ENCODE measurements at places on chromosomes 12 and 14.

- no peak for DNase-seq
Observed at GRCh38 chr14:79275292-79275655, 936.0 kb downstream of the DIO2 start.

GRCh38 chr14:47543459-47543858, 131.9 kb downstream of the MDGA2 start:
- DNase-seq, result no peak

GRCh38 chr12:132597333-132598316, 12.8 kb downstream of the LRCOL1 start:
- DNase-seq, result peak; percentile 68

DNA sequence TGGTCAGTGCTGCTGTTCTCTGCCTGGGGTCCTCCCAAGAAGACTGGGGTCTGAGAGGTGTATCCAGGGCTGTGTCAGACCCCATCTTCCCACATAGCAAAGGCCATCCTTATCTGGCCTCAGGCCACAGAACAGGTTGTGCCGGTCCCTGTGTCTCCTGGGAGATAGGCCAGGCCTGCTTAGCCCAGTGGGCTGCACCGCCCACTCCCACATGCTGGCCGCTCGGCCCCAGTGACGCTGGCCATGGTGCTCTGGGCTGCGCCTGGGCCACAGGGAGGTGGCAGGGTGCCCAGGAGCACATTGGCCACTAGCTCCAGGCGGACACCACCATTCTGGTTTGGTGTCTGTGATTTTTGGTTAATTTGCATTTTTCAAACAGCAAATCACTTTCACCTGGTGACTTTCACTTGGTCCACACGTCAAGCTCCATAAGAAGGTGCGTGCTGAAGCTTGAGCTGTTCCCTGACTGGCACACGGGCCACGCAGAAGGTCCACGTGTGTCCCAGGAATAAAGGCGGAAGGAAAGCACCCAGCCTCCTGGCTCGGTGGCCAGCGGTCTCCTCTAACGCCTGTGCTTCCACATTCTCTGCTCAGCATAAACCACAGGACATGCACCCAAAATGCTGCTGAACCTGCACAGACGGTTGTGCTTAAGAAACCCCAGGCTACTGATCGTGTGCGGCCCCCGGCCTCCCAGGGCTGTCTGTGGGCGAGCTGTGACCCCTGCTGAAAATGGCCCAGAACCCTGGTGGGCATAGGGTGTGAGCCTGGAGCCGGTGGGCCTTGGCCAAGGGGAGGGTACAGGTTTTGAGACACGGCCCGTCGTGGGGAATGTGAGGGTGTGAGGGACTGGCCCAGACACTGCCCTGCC, 4.6 kb downstream of the FBRSL1 start:
- no peak for DNase-seq

DNA sequence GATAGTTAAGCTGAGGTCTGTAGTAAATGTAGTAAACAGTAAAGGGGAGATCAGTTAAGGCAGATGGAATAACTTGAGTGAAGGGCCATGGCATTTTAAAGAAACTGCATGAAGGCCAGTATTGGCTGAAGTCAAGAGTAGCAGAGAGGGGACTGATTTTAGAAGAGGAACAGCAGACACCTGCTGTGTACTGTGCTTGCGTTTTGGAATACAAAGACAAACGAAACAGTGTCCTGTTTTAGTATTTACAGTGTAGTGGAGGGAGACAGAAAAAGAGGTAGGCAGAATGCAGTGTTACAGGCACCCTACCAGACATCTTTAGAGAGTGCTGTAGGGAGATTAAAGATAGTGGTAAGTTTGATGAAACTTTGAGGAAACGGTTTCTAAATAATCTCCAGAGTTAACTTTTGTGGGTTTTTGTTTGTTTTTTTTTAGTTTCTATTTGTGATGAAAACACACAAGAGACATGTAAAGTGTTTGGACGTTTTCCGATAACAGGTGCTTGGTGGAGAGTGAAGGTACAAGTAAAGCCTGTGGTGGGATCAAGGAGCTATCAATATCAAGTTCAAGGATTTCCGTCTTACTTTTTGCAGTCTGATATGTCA, 2.1 kb downstream of the HELB start:
- no peak for DNase-seq

- no peak for DNase-seq
Observed at GRCh38 chr12:57707250-57707649, 13.3 kb downstream of the OS9 start.

- no peak for DNase-seq
Observed at GRCh38 chr12:93772003-93772700, 95.0 kb downstream of the CRADD start.

DNA sequence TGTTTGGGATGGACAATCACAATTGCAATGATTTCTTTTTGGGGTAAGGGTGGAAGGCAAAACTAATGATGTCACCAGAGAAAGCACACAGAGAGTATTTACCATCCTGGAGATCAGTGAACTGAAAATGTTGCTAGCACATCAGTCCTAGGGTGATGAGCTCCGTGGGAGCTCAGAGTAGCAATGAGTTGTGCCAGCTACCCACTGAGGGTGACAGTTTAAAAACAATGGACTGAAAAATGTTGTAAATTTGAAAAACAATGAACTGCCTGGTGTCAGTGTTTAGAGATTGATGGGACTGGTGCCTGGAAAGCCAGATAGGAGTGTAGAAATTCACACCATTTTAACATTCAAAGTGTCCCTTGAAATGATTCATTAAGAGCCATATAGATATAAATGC, 198.5 kb downstream of the ATP23 start:
- no peak for DNase-seq

DNA sequence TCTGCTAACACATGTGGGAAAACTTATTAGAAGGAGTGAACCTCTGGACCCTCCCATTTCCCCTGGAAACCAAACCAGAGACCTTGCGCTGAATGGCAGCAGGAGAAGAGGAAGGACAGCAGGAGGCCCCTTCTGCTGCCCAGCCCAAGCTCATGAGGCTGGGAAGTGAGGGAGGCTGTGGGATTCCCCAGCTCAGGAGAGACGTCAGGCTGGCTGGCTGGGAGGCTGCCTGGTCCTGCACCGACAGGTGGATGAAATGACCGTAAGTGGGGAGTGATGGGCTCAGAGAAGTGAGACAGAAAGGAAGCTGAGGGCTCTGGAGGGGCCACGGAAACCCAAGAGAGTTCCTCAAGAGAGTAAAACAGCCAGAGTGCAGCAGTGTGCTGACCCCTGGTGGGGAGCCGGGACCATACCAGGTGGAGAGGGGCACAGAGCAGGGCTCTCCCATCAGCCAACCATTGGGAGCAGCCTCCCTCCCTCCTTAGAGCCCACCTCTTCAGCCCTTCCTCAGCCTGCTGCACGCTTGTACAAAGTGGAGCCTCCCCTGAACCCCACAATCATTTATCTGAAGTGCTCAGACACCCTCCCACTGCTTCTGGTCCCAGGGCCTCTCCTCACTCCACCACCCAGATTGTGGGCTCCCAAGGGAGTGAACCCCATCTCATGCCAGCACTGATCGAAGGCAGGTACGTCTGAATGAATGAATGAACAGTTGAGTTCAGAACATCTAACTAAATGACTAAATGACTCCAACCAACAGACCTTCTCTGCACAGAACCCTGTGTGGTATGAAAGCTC, 14.0 kb downstream of the TAMALIN start:
- DNase-seq, result peak; percentile 68

DNA sequence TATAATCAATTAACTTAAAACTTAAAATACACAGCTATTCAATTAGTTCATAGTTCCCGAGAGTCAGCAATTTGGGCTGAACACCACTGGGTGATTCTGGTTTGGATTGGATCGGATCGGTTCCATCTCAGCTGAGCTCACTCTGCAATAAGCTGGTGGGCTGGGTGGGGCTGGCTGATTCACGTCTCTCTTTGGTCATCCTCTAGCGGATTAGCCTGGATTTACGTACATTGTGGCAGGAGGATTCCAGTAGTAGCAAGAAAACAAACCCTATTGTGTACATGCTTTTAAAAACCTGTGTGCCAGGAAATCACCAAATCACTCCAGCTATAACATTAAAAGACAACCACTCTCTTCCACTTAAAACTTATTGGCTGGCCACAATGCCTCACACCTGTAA, 3.2 kb upstream of the CLEC4C start:
- DNase-seq, result no peak

DNA sequence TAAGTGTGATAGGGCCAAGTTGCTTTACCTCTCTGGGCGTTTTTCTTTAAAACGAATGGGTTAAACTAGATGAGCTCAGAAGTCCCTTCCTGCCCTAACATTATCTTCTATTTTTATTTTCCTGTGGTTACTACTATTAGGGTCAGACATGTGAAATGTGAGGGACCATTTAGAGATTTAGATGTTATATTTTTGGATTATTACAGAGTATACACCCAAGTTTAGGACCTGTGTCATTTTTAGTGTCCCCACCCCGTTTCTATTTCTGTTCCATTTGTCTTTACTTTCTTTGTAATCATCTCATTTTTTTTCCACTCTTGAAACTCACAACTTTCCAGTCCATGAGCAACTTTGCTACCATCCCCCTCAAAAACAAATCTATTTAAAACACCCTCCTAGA, 56.3 kb downstream of the SLC4A8 start:
- no peak for DNase-seq

DNA sequence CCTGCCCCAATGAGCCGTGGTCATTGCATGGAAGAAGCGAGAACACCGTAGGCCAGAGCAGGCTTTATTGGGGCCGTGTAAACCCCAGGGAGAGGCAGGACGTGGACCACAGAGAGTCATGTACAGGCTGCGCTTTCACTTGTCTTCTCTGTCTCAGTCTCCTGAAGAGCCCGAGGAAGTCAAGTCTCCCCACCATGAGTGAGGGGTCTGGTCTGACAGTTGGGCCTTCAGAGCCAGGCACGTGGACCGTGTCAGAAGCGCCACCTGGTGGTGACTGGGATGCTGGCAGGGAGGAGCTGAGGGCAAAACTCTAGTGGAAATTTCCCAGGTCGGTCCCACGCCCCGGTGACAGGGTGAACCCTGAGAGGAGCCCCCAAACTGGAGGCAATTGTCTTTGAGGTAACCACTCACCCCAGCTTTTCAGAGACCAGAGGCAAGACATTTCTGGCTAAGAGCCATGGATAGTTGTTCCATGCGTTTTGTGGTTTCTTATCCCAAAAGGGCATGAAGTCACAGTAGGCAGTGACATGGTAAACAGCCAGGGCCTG, 17.4 kb downstream of the RPS6KL1 start:
- peak; percentile 51 for DNase-seq

DNA sequence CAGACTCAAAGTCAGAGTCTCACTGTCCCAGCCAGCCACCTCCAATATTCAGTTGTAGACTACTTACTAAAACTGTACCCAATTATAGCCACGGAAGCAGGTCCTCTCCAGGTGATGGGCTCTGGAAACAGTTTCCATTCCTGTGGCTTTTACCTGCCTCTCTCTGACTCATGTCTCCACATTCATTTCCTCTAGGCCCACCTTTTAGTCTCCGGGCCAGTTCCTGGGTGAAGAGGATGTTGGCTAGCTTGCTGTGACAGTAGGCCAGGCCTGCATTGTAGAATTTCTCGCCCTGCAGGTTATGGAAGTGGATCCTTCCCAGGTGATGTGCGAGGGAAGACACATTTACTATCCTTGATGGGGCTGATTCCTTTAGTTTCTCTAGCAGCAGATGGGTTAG, 5.6 kb downstream of the RDH11 start:
- DNase-seq, result no peak

GRCh38 chr12:229441-230191, 15.7 kb upstream of the SLC6A12 start:
- no peak for DNase-seq

DNA sequence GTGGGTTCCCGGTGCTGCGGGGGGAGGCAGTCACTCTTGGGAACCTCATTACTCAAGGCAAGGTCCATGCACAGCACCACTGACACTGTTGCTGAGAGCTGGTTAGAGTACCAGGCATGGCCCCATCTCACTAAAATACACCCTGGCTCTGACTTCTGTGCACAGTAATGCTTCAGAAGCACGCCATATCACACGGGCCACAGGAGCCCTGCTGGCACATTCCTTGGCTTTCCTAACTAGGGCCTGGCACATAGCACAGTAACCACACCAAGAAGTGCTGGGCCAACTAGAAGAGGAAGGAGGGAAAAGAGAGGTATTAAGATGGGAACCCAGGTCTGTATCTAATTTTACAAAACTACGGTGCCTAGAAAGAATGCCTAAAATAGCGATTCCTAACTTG, 13.5 kb upstream of the RAB35 start:
- no peak for DNase-seq

GRCh38 chr12:16984484-16984883, 378.5 kb upstream of the LMO3 start:
- no peak for DNase-seq

GRCh38 chr14:44339862-44340261, 167.2 kb downstream of the FSCB start:
- no peak for DNase-seq

GRCh38 chr12:107404981-107405380, 280.6 kb upstream of the PWP1 start:
- peak; percentile 37 for DNase-seq

GRCh38 chr14:72742838-72743195, 151.1 kb downstream of the DPF3 start:
- no peak for DNase-seq

- no peak for DNase-seq
Observed at GRCh38 chr12:52316701-52317100, 4.5 kb downstream of the KRT83 start.

GRCh38 chr14:20781803-20782202, 735 bp downstream of the RNASE6 start:
- no peak for DNase-seq

GRCh38 chr12:131218923-131219669, 265.4 kb downstream of the ADGRD1 start:
- no peak for DNase-seq

DNA sequence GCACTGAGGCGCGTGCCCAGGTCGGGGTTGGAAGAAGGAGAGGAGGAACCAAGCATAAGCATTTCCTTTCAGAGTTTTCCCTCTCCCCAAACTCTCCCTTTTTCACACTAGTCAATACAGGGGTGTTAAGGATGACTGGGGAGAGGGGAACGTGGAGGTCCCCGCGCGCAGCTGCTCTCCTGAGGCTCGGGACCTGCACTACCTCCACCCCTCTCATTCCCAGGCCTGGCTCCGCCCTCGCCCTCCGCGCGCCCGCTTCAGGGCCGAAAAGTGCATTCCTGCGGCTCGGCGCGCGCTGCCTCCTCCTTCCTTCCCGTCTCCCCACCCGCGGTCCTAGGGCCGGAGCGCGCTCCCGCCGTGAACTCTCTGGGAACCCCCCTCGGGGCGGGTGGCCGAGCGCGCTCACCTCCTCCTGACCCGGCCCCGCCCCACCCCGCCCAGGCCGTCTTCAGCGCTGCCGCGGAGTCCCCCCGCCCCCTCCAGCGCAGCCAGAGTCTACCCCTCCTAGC, 11.3 kb downstream of the RARG start:
- peak; percentile 96 for DNase-seq

DNA sequence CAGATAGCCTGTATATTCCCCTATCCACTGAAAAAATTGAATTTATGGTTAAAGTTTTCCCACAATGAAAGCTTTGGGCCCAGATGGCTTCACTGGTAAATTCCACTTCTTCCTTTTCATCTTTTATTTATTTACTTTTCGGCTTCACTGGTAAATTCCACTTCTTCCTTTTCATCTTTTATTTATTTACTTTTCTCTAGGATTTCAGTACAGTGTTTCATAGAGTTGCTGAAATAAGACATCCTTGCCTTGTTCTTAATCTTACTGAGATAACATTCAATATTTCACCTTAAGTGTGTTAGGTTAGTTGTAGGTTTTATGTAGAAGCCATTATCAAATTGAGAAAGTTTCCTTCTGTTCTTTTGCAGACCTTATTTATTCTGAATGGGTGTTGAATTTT, 18.9 kb upstream of the KLRG1 start:
- no peak for DNase-seq

GRCh38 chr12:7434670-7435069, 9.3 kb downstream of the CD163L1 start:
- no peak for DNase-seq
